Activated T-helper 1 cell treated with anti-CD3 and anti-CD28 coated beads, Interleukin-2, amount 50 U/mL, for 16 hours (primary cell): ENCODE measurements at places on chromosomes 3 and 15.

- no peak for DNase-seq
Measured at GRCh38 chr3:194023501-194024280, 112.3 kb upstream of the HES1 start.

DNA sequence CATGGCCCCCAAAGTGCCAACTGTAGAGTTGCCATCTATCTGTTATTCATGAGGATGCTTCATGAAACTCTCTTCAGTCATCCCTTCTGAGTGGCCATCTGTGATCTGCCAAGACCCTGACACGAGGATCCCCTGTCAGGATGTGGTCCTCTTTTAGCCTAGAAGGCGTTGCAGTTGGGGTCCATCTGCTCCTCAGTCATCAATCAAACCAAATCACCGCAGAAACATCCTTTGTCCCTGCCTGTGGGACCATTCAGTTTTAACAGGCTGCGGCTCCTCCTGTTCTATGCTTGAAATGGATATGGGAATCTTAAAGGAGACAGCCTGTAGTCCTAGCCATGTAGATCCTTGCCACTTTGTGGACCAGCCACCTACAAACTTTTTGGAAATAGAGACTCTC lies 5.9 kb upstream of the RPS27L start:
- no peak for DNase-seq

DNA sequence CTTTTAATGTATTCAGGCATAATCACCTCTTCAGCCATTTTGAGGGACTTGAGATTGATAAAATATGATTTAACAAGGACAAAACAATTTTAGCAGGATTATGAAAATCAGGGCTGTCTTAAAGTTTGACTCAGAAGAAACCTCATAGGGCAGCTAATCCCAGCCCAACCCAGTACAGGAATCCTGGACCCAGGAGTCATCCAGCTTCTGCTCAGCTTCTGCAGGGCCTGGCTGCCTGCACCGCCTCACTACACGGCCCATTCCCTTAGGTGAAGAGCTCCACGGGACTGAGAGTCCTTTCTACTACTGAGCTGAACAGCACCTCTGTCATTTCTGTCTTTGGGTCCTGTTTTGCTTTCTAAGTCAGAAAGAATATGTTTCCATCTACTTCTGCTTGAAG lies 37.5 kb downstream of the ARHGAP31 start:
- no peak for DNase-seq

DNA sequence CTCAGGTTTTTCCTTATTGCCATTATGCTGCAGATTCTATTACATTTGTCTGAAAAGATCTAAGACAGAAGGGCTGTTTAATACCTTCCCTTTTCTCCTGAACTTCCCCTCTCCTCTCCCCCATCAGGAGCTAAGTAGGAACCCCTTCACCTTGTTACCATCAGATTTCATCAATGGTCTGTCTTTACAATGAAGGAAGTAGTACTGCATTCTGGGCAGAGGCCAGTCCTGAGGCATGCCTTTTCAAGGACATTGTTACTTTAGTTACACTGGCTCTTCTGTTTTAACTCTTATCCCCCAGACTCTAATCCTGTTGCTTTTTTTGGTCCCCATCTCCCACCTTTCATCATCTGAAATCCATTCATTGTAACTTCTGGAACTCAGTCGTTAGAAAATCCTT lies 8.1 kb downstream of the CTNNB1 start:
- DNase-seq = no peak

GRCh38 chr3:33746416-33747116 lies 28.5 kb upstream of the CLASP2 start:
- DNase-seq = no peak

GRCh38 chr3:11159421-11159904 lies 5.2 kb downstream of the HRH1 start:
- no peak for DNase-seq

DNA sequence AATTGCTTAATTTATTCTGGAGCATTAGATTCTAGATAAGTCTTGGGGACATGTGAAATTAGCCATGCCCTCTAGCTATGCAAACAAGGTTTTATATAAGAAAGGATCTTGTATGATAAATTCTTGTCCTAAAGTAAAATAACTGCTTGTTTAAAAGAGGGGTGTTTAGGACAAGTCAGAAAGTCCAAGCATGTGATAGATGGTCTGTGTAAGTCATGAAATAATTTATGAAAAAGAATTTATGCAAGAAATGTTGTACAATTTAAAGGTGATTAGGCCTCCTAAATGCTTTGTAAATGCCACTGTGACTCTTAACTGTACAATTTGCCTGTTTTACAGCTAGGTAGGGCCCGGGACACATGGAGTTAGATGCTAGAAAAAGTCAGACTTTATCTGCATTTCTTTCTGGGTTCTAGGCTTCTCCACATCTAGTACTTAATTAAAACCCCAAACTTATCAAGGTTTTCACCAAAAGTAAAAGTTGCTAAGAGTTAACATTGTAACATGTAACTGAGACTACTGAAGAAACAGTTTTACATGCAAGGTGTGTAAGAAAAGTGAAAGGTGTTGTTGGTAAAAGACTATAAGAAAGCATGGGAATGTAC lies 13.2 kb downstream of the LINS1 start:
- no peak for DNase-seq

GRCh38 chr3:63076357-63076756 lies 201.1 kb upstream of the CADPS start:
- no peak for DNase-seq

DNA sequence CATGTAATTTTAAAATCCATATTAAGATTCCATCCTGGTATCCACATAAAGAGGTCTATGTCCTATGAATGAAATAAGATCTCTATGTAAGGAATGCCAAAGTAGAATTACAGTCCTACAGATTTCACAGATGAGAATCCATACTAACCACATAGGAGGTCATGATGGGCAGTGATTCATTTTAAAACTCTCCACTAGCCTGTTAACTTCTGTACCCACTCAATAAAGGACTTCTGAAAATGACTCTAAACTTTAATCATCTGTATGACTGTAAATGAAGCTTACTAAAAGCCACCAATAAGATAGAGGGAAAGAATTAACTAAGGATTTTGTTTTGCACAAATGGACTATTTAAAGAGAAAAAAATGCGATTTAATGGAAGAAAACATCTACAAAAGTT lies 28.7 kb downstream of the MORC1 start:
- no peak for DNase-seq

GRCh38 chr15:74906067-74906449 lies 593 bp downstream of the FAM219B start:
- DNase-seq = no peak

DNA sequence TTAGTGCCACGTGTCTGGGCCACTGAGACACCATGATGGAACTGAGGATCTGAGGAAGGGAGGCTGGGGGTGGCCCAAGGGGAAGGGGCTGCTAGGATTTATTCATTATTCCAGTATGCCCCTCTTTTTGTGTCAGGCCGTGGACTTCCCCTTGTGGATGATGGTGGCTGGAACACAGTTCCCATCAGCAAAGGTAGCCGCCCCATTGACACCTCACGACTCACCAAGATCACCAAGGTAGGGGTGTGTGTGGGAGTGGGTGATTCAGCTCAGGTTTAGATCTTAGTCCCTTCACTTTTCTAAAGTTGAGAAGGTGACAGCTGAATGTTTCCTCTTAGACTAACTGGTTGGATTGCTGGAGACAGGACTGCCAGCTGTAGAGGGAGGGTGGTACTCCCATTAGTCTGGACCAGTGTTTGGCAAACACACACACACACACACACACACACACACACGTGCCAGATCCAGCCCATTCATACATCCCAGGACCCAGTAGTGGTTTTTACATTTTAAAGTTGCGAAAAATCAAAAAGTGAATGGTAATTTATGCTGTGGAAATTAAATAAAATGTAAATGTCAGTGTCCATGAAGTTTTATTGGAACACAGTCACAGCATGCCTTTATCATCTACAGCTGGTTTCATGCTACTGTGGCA lies 11.4 kb downstream of the EIF4G1 start:
- no peak for DNase-seq

GRCh38 chr15:75192307-75192706 lies 9.4 kb upstream of the C15orf39 start:
- no peak for DNase-seq
